Smooth muscle cell of the brain vasculature (primary cell): ENCODE measurements at places on chromosomes 11 and 22.

- DNase-seq = no peak
Observed at GRCh38 chr11:34261820-34262219, 96.0 kb downstream of the ABTB2 start.

DNA sequence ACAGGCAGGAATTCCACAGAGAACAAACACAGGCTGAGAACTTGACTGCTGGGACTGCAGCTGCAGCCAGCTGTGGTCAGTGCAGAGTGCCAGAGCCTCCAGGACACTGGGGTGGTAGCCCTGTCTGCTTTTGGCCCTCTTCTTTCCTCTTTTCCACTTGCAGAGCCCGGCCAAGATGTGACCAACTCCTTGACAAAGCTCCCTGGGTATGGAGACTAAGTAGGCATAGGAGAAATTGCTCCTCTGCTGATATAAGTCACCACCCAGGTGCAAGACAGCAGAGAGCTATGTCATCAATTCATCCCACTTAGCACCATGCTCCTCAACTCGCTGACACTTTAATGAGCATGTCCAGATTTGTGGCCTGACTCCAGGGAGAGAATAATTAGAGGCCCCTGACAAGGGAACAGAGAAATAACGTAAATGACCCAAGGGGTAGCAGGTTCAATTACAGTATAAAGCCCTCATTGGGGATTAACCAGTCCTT is 369.4 kb upstream of the B3GAT1 start:
- DNase-seq = no peak

DNA sequence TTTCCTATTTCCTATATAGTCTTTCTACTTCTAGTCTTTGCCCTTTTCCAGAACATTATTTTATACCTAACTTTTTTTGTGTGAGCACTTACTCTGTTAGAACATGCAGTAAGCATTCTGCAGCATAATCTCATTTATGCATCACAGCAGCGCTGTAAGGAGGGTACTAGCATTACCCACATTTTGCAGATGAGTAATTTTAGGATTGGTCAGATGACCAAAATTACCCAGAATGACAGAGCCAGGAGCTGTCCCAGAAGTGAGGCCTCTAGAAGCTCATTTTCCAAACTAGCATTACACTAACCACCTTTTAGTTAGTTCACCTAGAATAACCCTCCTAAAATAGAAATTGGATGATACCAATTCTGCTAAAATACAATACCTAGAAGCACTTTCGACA is 47.1 kb upstream of the ARHGAP32 start:
- no peak for DNase-seq

DNA sequence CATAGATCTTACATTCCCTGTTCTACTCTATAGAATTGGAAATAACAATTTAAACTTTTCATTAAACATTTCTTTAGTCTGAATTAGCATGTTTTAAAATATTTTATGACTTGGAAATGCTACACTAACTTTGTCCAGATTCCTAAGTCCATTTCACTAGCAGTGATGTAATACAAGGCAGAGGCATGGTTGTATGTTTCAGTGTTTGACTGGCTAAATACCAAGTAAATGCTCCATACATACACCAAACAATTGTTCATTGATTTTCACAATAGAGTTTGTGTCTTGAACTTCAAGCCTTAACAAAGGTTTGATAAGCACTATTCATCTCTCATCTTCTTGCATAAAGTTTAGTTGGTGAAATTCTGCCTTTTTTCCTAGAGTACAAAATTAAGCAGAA is 13.5 kb downstream of the ZBED5 start:
- DNase-seq = no peak

GRCh38 chr11:124170801-124171586 is 12.2 kb upstream of the OR10D3 start:
- no peak for DNase-seq

DNA sequence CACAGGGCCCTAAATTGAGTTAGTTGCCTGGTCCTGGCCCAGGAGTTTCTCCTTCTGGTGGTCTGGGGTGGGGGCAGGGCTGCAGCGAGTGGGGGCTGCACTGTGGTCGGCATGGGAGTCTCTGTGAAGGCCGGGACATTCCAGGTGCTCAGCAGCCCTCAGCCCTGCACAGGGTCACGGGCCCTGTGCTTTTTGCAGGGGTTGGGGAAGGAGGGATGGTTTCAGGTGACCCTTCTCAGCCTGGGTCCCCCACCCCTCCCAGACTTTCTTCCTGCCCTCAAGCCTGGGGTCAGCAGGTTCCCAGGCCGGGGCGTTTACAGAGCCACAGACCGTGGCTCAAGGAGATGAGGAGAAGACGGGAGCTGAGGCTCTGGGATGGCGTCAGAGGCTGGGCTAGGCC is 7.8 kb downstream of the EMID1 start:
- DNase-seq = no peak
